ENCODE measurements at places on chromosomes 4 and X. TPM values are rescaled to one million over a fixed set of nuclear protein-coding genes. Genes with fewer than 3 reads are reported as not detected.

- no peak for DNase-seq
Observed at GRCh38 chr4:67682266-67682665, 18.7 kb downstream of the UBA6 start.

GRCh38 chrX:103585411-103586313 lies at the start of gene TCEAL4:
TCEAL4 (plus strand) TSS chrX:103585515; CDS start chrX:103586676, 1,161 bp downstream.
- DNase-seq: peak; percentile 52

GRCh38 chrX:39011454-39012221 lies 210.4 kb downstream of the MID1IP1 start:
- DNase-seq: no peak

DNA sequence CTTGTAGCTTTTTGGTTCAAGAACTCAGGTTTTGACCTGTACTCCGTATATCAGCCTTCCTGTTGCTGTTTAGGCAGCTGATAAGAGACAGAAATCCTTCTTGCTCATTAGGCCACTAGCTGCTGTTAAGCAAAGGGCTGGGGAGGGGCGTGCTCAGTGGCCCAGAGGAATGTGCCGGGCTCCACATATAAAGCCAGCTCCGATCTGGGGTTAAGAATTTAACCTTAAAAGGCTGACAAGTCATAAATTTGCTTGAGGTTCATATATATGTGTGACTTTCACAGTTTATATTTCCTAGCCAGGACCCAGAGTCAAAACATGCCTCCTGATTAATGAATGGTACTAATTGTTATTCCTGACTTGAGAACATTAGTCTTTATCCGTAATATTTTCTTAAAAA lies 15.3 kb downstream of the GPC3 start:
- DNase-seq: no peak

Gene VSIG4
- not detected for total RNA-seq

Gene KCTD8
- not detected for total RNA-seq

Data from B cell (primary cell).